ENCODE measurements at places on chromosomes 3 and 15. TPM values are rescaled to one million over a fixed set of nuclear protein-coding genes. Genes with fewer than 3 reads are reported as not detected.
A peak's percentile ranks its signal among the peaks of the same experiment; 100 is the strongest.

GRCh38 chr3:50340448-50341329 lies at the start of gene RASSF1:
Gene RASSF1 (minus strand): TSS chr3:50340836. CDS start chr3:50340805, 31 bp downstream.
- no peak for DNase-seq

DNA sequence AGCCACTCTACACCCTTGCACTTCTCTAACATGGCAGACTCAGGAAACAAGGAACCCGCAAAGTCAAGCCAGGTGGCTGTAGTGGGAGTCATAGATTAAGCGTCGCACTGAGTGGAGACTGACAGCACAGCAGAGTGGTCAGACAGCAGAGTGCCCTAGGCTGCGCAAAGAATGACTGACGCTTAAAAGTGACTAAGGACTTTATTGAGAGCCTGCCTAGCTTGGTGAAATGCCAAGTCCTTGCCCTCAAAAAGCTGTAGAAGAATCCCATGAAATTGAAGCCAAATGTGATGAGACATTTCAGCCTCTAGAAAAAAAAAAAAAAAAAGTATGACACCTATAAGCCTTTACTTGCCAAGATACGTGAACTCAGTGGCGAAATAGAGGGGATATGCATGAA lies 30.2 kb downstream of the NCEH1 start:
- DNase-seq, result no peak

DNA sequence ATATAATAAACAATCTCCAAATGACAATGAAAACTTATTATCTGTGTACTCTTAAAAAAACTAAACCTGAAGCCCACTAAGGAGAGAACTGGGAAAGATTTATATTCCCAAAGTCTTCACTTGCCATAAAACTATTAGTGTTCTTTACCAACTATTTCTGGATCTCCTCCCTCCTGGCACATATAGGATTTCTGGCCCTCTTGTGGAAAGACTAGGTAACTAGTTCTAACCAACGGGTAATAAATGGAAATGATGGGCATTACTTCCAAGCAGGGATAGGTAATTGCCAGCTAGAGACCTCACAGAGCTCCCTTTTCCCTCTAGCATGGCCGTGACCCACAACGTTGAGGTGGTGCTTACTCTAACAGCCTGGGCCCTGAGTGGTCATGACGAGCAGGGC lies 110.1 kb downstream of the DNAH12 start:
- DNase-seq, result peak; percentile 22

DNA sequence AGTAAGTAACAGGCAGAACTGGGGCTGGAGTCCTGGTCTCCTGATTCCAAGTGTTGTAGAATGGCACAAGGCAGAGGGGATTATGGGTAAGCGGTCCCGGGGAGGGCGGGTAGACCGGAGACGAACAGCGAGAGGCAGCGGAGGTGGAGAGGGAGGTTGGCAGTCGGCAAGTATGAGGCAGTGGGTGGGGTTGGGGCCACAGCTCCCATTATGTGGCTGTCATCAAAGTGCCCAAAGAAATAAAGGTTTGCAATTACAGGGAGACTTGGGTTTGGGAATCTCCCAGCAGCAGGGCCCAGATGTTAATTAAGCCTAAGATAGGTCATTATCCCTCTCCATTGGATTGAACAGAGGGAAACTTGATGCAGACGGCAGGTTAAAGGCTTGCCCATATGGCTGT lies 16.9 kb downstream of the FAM43A start:
- no peak for DNase-seq

GRCh38 chr15:96328181-96328876 lies 2.2 kb upstream of the NR2F2 start:
- no peak for DNase-seq

DNA sequence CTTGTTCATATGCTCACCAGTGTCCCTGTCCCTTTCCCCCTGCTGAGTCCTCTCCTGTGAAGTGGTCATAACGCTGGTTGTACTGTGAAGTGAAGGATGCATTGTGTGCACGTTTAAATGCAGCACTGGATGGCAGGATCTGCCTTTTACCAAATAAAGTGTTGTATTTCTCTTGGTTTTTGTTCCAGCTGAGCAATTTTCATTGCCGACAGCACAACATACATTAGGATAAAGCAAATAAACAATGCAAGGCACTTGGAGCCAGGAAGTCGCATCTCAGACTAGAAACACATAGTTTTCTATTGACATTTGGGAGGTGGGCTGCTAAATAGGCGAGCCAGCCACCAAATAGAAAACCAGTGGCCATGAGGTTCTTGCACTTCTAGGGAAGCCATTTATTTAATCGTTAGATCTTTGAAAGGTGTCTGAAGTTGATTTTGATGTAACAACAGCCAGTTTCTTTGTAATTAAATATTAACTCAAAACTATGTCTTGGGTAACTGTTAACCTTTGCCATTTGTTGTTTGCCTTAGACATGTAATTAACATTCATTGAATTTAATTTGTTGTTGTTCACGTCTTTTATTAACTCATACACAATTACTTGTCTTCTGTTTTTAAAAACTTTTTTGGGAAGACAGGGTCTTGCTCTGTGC lies 185.3 kb downstream of the FNDC3B start:
- DNase-seq, result no peak

- no peak for DNase-seq
Observed at GRCh38 chr15:40008061-40008765, 30.8 kb downstream of the SRP14 start.

DNA sequence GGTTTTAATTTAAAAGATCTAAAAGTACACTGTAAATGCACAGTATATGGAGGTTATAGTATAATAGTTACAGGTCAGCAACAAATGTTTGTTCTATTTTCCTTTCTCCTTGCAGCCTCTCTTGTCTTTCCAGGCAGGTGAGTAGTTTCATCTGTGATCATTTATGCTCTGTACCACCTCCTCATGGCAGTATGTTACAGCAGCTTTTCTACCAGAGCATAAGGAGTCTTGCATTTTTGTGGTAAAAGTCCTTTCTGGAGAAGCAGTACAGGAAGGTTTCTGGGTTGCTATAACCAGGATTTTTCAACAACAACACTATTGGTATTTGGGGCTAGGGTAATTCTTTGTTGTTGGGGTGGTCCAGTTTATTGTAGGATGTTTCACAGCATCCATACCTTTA lies 59.5 kb downstream of the ZNF609 start:
- no peak for DNase-seq

- no peak for DNase-seq
Observed at GRCh38 chr3:182794455-182795388, 1.4 kb downstream of the ATP11B start.

DNA sequence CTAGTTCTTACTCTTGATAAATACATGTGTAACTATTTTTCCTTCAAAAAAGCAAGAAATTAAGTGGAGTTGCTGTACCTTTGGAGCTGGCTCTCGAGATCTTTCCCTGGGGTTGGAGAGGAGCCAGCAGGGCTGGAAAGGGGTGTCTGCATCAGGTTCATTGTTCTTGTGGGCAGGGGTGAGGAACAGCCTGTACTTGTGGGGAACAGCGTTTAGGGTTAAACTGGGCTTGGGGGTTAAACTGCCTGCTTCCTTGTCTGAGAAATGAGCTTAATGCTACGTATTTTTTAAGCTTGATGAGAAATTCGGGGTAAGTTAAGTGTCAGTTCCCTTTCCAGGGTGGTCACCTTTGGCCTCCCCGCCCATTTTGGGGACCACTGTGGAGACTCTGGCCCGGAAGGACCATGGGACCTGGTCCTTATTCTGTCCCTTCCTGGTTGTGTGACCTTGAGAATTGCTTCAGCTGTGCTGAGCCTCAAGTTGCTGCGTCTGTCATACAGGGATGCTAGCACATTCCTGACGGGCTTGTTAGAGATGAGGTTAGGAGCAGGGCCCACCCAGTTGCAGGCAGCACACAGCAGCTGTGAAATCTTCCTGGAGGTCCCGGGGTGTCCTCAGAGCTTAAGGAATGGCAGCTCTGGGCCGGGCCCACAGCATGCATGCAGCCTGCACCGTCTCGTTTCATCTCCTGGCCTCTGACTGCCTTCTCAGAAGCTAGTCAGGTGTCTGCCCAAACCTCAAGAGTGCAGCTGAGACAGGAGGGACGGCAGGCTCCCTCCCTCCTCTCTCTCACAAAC lies 11.6 kb downstream of the H1-8 start:
- DNase-seq, result no peak

- DNase-seq, result no peak
Observed at GRCh38 chr15:97224191-97224641, 736.3 kb upstream of the ARRDC4 start.

DNA sequence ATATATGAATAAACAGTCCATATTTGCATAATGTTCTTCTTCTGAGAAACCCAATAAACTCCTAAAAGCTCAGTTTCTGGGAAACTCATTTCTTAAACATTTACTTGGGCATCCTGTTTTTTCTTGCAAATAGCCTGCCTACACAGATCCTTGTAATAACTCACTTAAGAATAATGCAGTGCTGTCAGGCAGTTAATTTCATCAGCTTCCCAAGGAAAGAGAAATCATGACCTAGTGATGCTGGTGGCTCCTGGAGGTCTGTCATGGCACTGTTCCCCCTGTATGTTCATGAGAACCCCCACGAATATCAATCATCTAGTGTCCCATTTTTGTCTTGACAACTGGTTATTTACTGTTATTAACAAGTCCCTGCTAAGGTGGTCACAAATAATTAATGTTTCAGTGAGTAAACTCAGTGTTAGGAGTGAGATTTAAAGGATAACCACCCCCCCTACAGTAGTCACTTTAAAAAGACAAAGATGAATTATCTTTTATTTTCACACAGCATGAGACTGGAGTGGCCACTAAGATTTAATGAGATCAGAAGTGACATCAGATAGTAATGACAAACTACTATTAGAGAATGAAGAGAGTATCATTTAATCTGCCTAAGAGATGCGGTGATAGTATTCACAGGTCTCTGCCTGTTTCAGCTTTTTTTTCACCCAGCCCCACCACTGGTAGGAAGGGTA lies 279.5 kb upstream of the NECTIN3 start:
- DNase-seq, result no peak

GRCh38 chr3:56629047-56629446 lies 54.0 kb downstream of the TASOR start:
- no peak for DNase-seq

GRCh38 chr3:190032923-190033322 lies 87.8 kb downstream of the P3H2 start:
- no peak for DNase-seq

GRCh38 chr15:98155356-98155755 lies 194.9 kb downstream of the ARRDC4 start:
- peak; percentile 74 for DNase-seq

GRCh38 chr3:71640331-71640983 lies 56.9 kb upstream of the FOXP1 start:
- DNase-seq, result no peak

GRCh38 chr3:144384241-144384979 lies 412.8 kb downstream of the DIPK2A start:
- DNase-seq, result no peak

DNA sequence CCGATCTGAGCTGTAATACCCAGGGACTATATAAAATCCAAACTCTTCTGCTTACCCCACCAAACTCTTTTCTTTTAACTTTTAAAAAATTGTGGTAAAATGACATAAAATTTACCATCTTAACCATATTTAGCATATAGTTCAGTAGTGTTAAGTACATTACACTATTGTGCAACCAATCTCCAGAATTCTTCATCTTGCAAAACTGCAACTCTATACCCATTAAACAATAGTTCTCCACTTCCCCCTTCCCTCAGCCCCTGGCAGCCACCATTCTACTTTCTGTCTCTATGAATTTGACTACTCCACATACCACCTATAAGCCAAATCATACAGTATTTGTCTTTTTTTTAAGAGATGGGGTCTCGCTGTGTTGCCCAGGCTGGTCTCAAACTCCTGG lies 38.7 kb downstream of the SENP8 start:
- DNase-seq, result no peak

DNA sequence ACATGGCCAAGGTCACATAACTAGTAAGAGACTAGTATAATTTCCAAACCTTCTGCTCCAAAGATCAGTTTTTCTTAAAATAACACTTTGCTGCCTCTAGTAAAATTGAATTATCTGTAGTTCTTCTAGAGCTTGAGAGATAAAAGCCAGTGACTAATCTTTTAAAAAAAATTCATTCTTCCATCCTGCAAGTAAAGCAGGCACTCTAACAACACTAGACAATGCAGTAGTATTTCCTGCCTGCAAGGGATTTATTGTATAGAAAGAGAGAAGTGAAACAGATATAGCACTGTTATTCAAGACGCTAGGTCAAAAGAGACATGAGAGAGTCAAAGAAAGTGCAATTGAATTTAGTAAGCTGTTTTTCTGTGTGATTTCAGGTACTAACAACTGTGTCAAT lies 159.5 kb upstream of the TBC1D5 start:
- no peak for DNase-seq

GRCh38 chr15:67114846-67115585 lies 49.6 kb downstream of the SMAD3 start:
- no peak for DNase-seq

DNA sequence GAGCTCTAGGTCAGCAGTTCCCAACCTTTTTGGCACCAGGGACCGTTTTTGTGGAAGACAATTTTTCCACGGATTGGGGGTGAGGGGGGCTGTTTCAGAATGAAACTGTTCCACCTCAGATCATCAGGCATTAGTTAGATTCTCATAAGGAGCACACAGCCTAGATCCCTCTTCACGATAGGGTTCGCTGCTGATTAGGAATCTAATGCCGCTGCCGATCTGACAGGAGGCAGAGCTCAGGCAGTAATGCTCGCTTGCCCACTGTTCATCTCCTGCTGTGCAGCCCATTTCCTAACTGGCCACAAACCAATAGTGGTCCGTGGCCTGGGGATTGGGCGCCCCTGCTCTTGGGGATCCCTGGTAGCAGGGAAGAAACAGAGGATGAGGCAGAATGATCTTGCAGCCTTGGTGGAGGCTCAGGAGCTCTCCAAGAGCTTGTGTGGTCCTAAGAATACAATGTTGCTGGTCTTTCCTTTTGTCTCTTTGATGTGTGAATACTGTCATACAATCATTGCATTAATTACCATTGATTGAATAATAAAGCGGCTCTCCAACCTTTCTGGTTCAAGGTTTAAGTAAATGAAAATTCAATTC lies 183.2 kb downstream of the FNDC3B start:
- no peak for DNase-seq

- peak; percentile 22 for DNase-seq
Observed at GRCh38 chr3:59006634-59007517, 42.9 kb downstream of the CFAP20DC start.

The BOC gene
- total RNA-seq, result 4.5 TPM

The IREB2 gene
- total RNA-seq, result 17.1 TPM

The SUMF1 gene
- 87.0 TPM for total RNA-seq

The DPPA2 gene
- not detected for total RNA-seq

The LRRC31 gene
- not detected for total RNA-seq

The ACTC1 gene
- total RNA-seq, result 0.29 TPM

The ECE2 gene
- not detected for total RNA-seq

The CP gene
- not detected for total RNA-seq

The ELP6 gene
- total RNA-seq, result 31.0 TPM

The ANKUB1 gene
- not detected for total RNA-seq

The NEK10 gene
- 8.4 TPM for total RNA-seq

The BFSP2 gene
- not detected for total RNA-seq

The PAQR5 gene
- total RNA-seq, result 5.3 TPM

The GOLGA6A gene
- total RNA-seq, result not detected

The MYNN gene
- total RNA-seq, result 30.9 TPM

The SLC38A3 gene
- not detected for total RNA-seq

The SLC27A2 gene
- total RNA-seq, result not detected

The CCDC54 gene
- not detected for total RNA-seq

The CHRNA5 gene
- 20.3 TPM for total RNA-seq

The TERC gene
- 145 TPM for total RNA-seq

The CLDN11 gene
- total RNA-seq, result not detected
